ENCODE measurements at places on chromosomes 1 and 21.

GRCh38 chr1:184646824-184647223 is 107.8 kb downstream of the EDEM3 start:
- no peak for DNase-seq

DNA sequence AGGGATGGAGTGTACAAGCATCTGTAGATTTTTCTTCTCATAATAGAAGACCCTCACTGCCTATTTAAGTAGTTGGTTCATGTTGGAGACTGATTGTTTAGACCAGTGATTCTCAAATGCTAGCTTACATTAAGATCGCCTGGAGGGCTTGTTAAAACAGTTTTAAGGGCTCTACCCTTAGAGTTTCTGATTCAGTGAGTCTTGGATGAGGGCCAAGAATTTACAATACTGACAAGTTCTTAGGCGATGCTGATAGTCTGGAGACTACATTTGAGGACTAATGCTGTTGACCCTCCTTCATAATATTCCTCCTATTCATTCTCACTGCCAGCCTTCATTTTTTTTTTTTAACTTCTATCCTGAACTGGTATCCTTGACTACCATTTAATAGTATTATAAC is 15.2 kb upstream of the AGO3 start:
- DNase-seq, result no peak

- DNase-seq, result no peak
Measured at GRCh38 chr21:40706176-40706575, 140.8 kb downstream of the DSCAM start.

GRCh38 chr21:42921927-42922326 is 3.5 kb downstream of the ERVH48-1 start:
- no peak for DNase-seq

DNA sequence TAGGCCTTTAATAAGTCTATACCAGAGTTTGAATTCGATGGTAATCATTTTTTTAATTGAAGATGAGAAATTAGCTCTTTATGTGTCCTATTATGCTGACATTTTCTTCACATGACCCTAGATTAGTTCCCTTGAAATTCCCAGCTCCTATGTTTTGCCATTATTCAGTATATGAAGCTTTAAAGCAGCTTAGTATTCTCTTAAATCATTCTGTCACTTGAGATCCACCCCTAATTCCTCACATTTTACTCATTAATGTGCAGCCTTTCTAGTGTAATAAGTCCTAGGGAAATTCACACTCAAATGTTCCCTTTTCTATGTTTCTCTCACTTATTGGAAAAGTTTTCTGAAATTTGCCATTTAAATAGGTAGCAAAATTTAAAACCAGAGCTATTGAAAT is 704.5 kb upstream of the B3GALT2 start:
- DNase-seq, result no peak

- DNase-seq, result no peak
Measured at GRCh38 chr1:34320053-34320669, 143.5 kb downstream of the C1orf94 start.

GRCh38 chr21:34364921-34365320 is 1.1 kb downstream of the KCNE2 start:
- DNase-seq, result no peak

DNA sequence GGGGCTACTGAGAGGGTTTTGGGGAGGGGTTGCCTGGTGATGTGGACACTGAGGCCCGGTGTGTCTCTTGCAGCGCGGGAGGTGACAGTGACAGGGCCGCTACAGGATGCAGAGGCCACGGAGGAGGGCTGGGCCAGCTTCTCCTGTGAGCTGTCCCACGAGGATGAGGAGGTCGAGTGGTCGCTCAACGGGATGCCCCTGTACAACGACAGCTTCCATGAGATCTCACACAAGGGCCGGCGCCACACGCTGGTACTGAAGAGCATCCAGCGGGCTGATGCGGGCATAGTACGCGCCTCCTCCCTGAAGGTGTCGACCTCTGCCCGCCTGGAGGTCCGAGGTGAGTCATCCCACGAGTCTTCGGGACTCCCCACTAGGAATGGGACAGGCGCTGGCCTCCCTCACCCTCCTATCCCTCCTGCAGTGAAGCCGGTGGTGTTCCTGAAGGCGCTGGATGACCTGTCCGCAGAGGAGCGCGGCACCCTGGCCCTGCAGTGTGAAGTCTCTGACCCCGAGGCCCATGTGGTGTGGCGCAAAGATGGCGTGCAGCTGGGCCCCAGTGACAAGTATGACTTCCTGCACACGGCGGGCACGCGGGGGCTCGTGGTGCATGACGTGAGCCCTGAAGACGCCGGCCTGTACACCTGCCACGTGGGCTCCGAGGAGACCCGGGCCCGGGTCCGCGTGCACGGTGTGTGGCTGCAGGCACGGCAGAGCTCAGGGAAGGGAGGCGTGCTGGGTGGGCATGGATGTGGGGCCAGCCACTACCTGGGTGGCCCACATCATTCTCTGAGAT is 72.5 kb downstream of the OBSCN start:
- DNase-seq, result no peak

- no peak for DNase-seq
Measured at GRCh38 chr1:168127503-168127902, 9.2 kb downstream of the GPR161 start.

DNA sequence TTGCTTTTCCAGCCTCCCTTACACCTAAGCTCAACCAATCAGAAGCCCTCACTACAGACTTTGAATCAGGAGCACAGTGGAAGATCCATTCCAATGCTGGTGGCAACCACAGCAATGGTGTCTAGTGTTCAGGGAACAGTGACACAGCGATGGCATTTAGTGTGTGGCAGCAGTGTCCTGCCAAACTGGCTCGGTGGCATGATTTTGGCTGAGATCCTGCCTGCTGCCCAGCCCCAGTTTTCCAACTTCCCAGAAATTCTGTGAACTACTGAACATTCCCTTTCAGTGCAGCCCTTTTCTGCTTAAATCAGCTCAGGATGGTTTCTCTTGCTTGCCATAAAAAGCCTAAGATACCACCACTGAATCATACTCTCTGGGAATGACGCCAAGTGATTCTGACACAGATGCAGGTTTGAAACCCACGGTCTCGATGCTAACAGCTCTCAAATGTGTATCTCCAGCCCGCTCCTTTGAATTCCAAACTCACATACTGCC is 8.8 kb downstream of the ASAP3 start:
- DNase-seq, result no peak

GRCh38 chr21:26715878-26716506 is 129.2 kb downstream of the ADAMTS1 start:
- no peak for DNase-seq
